ENCODE measurements at places on chromosomes 13 and 19.

- no peak for DNase-seq
Observed at GRCh38 chr19:35608251-35608650, 4.3 kb upstream of the HAUS5 start.

DNA sequence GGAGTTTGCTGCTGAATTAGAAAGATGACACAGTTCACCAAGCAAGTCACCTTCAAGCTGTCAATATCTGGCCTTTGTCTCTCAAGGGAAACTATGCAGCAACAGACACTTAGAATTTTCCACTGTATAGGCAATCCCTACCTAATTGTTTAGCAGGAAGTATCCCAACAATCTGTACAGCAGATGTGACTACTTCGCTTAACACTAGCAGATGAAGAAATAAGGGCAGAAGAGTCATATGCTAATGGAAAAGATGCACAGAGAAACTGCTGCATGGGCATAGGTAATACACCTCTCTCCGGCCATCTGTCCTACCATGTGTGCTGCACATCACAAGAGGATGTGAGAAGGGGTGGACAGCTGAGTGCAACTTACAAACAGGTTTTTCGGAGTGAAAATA is 851.2 kb downstream of the PCDH9 start:
- no peak for DNase-seq

GRCh38 chr13:39249982-39250381 is 211.7 kb downstream of the NHLRC3 start:
- DNase-seq, result no peak

DNA sequence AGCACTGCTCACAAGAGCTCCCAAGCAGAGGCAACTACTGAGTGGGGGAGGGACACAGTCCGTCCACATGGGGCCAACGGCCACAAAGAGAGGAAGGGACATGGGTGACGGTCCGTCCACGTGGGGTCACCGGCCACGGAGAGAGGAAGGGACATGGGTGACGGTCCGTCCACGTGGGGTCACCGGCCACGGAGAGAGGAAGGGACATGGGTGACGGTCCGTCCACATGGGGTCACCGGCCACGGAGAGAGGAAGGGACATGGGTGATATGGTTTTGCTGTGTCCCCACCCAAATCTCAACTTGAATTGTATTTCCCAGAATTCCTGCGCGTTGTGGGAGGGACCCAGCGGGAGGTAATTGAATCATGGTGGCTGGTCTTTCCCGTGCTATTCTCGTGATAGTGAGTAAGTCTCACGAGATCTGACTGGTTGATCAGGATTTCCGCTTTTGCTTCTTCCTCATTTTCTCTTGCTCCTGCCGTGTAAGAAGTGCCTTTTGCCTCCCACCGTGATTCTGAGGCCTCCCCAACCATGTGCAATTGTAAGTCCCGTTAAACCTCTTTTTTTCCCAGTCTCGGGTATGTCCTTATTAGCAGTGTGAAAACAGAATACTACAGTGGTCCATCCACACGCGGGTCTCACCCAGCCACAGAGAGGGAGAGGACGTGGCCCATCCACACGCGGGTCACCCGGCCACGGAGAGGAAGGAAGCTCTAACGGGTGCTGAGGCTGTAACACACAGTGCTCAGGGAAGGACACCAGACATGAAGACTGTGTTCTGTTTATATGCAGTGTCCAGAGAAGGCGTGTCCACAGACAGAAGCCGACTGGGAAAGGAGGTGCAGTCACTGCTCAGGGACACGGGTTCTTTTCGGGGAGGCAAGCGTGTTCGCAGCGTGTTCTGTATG is 48.5 kb downstream of the GAS6 start:
- DNase-seq, result peak; percentile 23

DNA sequence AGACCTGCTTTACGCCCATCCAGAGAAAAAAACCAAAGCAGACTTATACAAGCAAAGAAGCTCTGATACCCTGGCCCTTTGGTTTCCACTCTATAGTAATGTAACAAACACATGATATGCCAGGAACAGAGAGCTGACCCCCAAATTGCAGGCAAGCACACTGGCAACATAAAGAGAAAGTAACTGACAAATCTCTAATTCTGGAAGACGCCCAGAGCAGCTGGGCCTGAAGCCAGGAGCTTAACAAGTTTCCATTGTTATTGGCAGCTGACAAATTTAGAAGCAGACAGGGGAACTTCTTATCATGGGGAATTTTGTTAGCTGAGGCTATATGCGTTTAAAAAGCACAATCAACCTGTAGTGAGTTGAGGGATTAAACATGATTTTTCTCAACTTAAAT is 158.0 kb downstream of the DLEU7 start:
- DNase-seq, result no peak

- DNase-seq, result peak; percentile 13
Observed at GRCh38 chr13:71290963-71291841, 575.8 kb downstream of the DACH1 start.

- DNase-seq, result no peak
Observed at GRCh38 chr19:581399-582111, 8.1 kb upstream of the HCN2 start.

DNA sequence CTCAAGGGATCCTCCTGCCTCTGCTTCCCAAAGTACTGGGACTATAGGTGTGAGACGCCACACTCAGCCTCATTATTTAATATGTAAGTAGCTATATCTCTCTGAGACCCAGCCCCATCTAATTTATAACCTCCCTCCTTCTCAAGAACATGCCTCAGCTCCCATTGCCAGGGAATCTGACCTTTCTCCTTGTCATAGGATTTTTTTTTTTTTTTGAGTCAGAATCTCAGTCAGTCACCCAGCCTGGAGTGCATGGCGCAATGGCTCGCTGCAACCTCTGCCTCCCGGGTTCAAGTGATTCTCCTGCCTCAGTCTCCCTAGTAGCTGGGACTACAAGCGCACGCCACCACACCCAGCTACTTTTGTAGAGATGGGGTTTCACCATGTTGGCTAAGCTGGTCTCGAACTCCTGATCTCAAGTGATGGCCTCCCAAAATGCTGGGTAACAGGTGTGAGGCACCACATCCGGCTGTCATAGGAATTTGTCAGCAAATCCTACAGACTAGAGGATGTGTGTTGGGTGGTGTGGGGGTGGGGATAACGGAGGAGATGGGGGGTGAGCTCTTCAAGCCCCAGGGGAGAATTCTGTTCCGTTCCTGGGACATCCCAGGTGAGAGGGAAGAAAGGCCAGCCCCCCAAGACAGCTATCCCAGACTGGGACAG is 5.1 kb upstream of the EPS8L1 start:
- DNase-seq, result no peak

DNA sequence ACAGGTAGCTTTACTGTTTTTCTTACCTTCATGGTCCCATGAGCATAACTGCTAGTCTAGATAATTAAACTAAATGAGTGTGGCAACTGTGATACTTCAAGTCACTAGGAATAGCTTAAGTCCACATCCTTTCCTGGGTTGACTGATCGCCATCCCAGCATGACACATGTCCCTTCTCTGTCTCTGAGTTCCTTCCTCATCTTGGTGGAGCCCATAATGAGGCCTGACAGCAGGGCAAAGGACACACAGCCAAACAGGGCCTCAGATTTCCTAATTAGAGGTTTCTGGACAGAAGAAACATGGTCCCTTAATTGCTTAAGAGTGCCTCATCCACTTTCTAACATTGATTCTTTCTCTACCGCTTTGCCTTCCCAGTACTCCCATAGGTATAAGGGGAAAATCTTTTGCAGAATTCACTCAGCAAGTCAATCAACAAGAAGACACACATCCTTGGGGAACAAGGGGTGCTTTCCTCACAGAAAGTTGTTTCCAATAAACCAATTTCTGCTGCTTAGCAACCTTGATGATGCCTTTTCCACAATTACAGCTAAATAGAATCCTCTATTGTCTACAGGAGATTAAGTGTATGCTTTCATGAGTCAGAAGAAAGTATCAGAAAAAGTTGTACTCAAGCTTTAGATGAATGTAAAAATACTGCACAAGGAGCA is 208.3 kb upstream of the SERP2 start:
- no peak for DNase-seq

GRCh38 chr19:38727868-38728660 is 16.2 kb downstream of the CAPN12 start:
- no peak for DNase-seq

GRCh38 chr13:78971355-78972025 is 312.5 kb upstream of the OBI1 start:
- no peak for DNase-seq

- no peak for DNase-seq
Observed at GRCh38 chr13:32150794-32151193, 119.2 kb downstream of the FRY start.

GRCh38 chr13:77544355-77544754 is 8.8 kb downstream of the SCEL start:
- no peak for DNase-seq

DNA sequence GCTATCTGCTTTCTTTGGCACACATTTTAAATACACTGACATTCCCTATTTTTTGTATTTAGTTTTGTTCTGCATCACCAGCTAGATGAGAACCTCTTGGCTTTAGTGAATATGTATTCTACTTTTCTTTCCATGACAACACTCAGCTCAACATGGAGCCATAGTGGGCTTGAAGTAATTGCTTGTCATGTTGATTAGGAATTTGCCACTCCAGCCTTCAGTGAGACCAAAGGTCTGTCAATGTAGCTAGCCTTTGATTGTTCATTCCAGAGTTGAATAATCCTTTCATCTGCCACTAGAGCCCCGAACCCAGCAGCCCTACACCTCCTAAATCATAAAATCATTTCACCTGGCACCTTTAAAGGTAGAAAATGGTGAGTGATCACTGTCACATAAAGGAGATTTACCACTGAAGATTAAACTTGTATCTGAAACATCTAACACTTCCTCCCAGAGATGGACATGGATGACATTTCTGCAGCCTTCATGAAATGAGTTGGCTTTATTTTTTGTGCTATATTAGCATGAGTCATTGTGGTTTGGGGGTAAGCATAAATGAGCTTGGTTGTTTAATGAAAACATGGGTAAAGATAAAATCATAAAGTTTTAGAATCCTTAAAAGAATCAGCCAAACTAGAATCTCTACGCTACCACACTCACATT is 29.2 kb upstream of the GARRE1 start:
- DNase-seq, result no peak

- no peak for DNase-seq
Observed at GRCh38 chr13:66503890-66504289, 726.2 kb downstream of the PCDH9 start.

DNA sequence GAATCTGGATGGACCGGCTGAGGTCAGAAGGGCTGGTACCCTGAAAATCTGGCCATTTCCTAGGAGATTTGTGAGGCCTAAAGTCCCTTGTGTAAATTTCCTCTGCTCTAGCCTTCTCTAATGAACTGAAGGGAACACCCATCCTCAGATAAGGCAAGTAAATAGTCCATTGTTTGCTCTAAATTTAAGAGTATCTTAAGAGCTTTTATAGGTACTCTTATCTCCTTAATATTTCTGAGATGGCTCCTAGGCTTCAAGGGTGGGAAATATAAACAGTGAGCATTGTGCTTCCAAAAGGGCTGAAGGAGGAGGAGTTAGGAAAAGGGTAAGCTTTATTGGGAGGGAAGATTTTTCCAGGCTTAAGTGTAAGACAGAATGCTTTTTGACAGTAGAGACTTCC is 148.7 kb upstream of the EDNRB start:
- DNase-seq, result no peak

DNA sequence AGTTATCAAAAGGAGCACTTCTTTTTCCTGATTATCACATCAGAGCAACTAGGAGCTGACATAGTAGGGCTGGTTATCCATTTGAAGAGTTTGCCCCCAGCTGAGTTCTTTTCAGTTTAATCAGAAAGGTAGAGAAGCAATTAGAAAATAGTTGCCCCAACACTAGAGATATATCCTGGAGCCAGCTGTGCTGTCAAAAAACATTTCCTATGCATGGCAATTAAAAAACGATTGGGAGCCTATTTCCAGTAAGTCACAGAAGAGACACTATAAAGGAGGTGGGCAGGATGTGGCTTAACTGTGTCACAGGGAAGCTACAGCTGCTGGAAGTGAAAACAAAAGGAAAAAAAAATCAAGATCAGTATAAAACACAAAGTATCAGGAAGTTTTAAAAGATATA is 155.7 kb upstream of the SLITRK1 start:
- no peak for DNase-seq

DNA sequence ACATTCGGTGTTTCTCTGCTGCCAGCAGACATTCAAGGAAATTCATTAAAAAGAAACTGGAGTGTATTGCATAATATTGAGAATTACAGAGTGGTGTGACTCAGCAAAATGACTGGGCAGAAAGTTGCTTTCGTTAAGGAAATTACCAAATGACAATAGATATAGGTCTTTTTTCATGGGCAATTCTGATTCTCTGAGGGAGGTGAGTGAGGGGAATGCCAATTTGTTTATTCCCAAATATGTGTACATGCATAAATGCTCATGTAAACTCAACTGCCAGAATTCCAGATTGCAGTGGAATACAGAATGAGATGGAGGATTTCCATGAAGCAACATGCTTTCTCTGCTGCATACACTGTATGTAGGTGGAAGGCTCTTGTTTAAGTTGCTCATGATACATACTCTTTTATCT is 1730.1 kb downstream of the SLITRK5 start:
- DNase-seq, result no peak

DNA sequence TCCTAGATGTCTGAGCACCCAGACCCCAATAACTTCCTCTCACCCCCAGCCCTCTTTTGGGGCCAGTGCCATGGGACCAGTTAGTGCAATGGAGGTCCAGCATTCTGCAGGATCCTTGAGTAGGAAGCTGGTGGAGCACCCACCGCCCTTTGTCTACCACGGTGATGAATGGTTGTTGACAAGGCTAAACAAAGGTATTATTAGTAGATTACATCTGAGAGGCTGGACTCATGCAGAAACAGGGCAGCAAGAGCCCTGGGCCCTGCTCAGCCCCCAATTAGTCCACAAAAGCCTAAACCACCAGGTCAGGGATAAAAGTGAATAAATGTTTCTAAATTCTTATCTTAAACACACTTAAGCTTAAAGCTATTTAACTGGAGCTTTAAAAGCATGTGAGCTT is 196.5 kb upstream of the TSHZ3 start:
- no peak for DNase-seq

DNA sequence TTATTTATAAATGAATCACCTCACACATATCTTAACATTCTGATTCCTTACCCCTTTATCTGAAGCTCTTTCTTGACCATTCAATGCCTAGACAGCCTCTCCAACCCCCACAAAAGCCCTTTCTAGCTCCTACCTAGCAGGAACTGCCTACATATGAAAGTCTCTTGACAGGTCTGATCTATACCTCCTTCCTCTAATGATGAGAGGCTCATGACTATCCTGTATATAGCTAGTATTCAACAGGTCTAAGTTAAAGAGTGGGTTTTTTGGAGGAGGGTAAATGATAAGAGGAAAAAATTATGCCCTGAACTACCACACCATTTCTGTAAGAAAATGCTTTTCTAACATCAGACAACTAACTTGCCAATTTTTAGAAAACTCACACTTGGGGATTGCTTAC is 47.0 kb downstream of the RBM26 start:
- DNase-seq, result no peak

GRCh38 chr19:47190167-47190727 is 40.8 kb downstream of the BBC3 start:
- peak; percentile 58 for DNase-seq

All from activated T-cell treated with anti-CD3 and anti-CD28 coated beads for 24 hours (primary cell).